ENCODE measurements at places on chromosomes 4 and X.

DNA sequence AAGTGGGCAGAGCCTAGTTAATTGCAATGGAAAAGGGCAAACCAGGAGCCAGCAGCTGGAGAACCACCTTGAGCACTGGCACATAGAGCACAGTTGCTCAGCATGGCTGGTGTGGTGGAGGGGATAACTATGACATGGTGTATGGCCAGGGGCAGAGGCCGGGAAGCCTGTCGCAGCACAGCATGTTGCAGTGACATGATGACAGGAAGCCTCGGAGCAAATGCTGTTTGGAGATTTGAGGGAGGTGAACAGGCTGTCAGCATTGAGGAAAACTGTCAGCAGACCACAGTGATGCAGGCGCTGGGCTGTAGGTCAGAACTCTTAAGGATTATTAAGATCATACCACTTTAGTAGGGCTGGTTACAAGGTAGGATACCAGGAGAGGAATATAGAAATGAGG, 228.7 kb downstream of the CBR4 start:
- DNase-seq: no peak

DNA sequence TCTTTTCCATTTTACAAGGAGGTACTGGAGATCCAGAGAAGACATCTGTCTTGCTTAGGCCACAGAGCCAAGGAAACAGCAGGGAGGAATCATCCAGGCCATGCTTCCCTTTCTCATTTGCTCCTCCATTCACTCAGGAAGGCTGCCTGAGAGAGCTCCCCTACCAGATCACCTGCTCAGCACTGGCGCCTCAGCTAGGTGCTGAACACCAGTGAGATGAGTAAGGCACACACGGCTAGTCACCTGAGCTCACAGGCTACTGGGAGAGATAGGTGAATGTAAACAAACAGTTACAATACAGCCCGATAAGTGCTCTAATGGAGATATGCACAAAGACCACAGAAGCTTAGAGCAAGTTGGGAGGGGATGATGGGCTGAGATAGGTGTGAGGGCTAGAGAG, 149.8 kb upstream of the ARHGEF9 start:
- peak; percentile 5 for DNase-seq

DNA sequence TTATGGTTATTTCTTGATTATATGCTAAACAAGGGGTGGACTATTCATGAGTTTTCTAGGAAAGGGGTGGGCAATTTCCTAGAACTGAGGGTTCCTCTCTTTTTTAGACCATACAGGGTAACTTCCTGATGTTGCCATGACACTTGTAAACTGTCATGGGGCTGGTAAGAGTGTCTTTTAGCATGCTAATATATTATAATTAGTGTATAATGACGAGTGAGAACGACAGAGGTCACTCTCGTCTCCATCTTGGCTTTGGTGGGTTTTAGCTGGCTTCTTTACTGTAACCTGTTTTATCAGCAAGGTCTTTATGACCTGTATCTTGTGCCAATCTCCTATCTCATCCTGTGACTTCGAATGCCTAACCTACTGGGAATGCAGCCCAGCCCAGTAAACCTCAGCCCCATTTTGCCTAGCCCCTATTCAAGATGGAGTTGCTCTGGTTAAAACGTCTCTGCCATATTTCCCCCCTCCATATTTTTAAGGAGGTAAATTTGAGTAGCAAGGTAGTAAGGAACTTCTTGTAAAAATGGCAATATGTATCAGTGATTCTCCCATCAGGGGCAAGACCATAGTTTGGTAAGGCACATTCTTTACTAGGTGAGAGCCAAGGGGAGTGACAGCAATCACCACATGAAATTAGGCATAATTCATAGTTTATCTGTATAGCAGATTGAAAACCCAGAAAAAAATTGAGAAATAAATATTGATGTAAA, 2.6 kb downstream of the CXCL2 start:
- DNase-seq: peak; percentile 67

- DNase-seq: peak; percentile 19
Observed at GRCh38 chr4:137961051-137961438, 281.1 kb downstream of the SLC7A11 start.

- no peak for DNase-seq
Observed at GRCh38 chr4:4675051-4675581, 133.3 kb upstream of the STX18 start.

DNA sequence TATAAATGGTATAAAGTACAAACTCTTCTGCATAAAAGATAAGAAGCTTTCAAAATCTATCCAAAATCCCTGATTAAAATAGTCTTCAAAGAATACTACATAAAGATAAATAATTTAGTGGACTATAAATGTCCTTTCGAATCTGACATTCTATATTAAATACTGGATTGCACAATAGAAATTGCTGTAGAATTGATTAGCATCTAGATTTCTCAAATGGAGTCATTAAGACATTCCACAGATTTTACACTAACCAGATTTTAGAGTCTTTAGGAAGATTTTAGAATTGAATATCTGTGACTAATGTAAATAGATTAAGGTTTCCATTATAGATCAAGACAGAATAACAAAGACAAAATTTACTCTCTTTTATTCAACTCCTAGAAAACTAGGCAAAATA, 663.9 kb downstream of the STPG2 start:
- DNase-seq: no peak

GRCh38 chr4:42396752-42397634, at the start of gene SHISA3:
Gene SHISA3, plus strand, starts transcription at chr4:42397488. Its CDS starts 569 bp downstream, at chr4:42398057.
- DNase-seq: peak; percentile 41

DNA sequence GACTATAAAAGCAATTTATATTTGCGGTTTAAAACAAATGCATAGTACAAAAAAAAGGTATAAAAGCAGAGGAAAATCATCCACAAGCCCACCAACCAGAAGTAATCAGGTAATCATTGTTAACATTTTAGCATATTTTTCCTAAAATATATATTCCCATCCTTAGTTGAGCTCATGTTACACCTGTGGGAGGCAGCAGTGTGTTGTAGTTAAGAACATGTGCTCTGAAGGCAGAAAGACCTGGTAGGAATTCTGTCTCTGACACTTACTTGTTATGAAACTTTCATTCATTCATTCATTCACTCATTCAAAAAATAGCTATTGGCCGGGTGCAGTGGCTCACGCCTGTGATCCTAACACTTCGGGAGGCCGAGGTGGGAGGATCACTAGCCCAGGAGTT, 15.4 kb upstream of the CDKL5 start:
- DNase-seq: peak; percentile 48

DNA sequence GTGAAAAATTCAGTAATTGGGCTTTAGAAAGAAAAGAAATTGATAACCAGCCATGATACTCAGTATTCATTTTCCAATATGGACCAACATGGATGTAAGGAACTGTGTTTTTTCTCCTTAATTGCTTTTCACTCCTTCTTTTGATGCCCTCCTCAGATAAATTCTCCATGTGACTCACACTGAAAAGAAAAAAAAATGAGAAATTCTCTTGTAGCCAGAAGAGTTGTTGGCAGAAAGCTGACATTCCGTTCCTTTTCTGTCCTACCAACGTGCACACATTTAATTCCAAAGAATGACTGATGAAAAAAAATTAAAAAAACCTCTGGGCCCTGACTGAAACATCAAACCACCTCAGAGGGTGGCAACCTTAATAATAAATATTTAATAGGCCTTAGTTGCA, 153.1 kb downstream of the AMELX start:
- DNase-seq: no peak

GRCh38 chr4:152368001-152368400, 167.9 kb downstream of the FBXW7 start:
- DNase-seq: no peak

DNA sequence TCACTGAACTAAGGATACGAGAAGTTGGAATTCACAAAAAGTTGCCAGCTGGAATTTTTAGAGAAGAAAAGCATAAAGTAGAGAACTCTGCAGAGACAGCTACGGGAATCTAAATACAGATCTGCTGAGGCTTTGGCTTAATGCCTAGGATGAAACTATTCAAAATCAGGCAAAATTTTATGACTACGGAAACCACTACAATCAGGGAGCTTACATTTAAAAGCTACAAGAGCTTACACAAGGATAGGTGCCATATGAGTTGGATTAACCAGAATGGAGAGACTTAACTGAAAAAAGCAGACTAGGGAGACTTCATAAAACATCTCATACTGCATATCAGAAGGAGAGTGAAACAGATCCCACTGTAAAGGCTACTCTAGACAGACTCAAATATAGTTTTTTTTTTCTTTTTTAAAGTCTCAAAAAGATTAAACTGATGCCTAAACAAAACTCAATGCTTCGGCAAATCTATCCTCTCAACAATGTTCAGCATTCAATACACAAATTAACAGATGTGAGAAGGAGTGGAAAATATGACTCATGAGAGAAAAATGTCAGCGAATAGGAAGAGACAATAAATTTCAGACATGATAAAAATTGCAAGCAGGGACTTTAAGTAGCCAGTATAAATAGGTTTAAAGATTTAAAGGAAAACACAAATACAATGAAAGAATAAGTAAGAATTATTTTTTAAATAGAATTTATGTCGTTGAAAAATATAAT, 586.1 kb downstream of the FSTL5 start:
- peak; percentile 7 for DNase-seq

DNA sequence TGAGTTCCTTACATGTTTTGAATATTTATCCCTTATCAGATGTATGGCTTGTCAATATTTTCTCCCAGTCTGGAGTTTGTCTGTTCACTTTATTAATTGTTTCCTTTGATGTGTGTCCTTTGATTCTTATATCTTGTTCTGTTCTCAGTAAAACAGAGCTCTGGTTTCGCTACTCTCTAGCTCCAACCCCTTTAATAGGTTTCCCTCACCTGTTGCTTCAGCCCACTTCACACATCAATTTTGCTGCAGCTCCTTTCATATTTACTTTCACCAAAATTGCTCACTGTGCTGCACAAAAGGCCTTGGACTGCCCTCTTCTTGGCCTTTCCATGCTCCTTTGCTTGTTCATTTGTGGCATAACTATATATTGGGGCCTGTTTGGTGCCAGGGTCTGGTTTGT, 85.1 kb downstream of the CFAP299 start:
- no peak for DNase-seq

DNA sequence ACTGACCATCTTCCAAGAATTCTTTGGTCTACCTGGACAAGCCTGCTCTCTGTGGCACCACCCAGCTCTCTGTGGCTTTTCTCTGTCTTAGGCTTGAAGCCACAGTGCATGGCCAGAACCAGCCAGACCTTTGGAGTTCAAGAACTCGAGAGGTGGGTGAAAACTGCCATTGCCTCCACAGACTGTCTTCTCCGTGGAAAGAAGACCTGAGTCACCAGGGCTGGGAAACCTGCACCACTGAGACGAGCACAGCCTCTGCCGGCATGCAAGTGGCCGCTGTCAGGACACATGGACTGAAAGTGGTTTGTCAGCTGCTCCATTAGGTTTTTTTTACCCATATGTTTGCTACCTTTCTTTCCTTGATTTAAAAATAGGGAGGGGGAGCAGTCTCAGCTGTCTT, 74.5 kb downstream of the MGST2 start:
- DNase-seq: no peak

DNA sequence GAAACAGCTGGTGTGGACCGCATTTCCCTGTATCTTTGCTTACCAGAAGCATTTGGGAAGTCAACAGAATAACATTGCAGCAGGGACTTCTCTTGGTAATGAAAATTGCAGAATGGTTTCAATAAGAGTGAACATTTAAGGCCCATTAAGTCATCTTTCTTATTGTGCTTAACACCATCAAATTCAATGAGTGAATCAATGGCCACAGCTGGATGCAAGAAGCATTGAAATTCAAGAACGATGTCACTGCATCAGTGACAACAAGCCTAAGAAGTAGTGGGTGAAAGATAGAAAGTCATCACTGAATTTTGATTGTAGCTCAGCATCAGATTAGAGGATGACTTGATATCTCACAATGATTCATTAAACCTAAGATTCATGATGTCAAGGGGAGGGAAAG, 93.9 kb upstream of the GPM6A start:
- no peak for DNase-seq

DNA sequence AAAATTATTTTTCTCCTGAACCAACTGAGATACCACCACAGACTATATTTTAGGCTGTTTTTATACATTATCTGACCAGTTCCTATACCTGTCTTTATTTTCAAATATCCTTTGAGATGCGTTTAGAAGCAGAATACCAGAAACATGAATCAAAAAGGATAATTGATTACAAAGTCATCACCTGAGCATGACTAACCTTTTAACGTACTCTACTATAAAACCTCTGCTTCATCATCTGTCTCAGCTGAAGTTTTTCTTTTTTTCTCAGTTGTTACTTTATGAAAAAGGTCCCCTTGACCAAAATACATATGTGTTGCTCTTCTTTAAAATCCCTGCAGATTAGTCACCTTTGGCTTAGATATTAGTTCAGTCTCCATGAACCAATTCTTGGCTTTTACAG, 109.8 kb downstream of the AMMECR1 start:
- peak; percentile 22 for DNase-seq

DNA sequence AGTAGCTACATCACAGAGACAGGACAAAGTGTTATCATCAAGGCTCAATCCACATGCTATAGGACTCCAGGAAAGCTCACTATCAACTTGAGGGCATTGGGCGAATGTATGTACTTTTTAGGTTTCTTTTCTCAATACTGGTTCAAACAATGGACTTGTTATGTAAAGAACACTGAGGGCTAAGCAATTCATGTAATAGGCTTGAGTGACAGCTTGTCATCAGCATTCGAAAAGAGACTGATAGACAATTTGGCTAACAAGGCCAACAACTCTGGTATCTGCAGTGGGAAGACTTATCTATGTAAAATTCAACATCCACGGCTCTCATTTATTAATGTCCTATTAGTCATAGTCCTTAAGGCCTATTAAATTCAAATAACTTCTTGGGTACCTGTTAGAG, 141.1 kb downstream of the NPNT start:
- no peak for DNase-seq

GRCh38 chr4:151576627-151577026, 167.7 kb downstream of the FHIP1A start:
- no peak for DNase-seq

- no peak for DNase-seq
Observed at GRCh38 chr4:1476140-1476513, 69.9 kb upstream of the NKX1-1 start.

GRCh38 chr4:93317057-93317456, 511.5 kb upstream of the ATOH1 start:
- no peak for DNase-seq

DNA sequence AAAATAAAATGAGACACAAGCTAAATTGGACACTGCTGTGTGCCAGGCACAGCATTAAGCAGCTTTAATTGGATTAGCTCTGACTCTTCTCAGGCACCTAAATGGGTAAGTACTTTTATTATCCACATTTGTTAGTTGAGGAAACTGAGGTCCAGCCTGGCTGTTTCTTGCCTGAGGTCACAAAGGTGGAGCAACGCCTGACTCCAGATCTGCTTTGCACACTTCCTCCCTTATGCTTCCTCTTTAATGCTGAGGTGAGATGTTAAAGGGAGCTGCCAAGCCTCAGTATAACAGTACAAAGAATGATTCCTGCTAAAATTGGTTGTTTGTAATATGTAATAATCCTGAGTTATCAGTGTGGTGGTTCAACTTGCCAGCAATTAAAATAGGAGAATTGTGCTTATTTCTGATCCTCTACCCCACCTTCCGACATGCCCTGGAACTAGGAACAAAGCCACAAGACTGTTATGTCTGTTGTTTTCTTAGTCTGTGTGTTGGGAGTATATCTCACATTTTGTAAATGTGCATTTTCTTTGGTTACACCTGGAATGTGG, 74.4 kb downstream of the AFF1 start:
- peak; percentile 36 for DNase-seq
